Activated naive CD4-positive, alpha-beta T cell treated with anti-CD3 and anti-CD28 coated beads for 36 hours (primary cell): ENCODE measurements at places on chromosomes 5 and 9. TPM values are rescaled to one million over a fixed set of nuclear protein-coding genes. Genes with fewer than 3 reads are reported as not detected.
A peak's percentile ranks its signal among the peaks of the same experiment; 100 is the strongest.

PCSK5 gene
- total RNA-seq: 5.7 TPM

- no peaks in the 10 kb centered on the region for H3K27me3 ChIP-seq
- H3K4me1 ChIP-seq: no peaks in the 10 kb centered on the region
- no peaks in the 10 kb centered on the region for H3K36me3 ChIP-seq
- DNase-seq: no peak
- no peak overlapping the region for H3K27ac ChIP-seq
These were observed 28.1 kb upstream of the ADAMTS2 start for GRCh38 chr5:179373101-179373934.

GALNT10 gene
- 41.2 TPM for total RNA-seq

SPINK13 gene
- not detected for total RNA-seq

DNA sequence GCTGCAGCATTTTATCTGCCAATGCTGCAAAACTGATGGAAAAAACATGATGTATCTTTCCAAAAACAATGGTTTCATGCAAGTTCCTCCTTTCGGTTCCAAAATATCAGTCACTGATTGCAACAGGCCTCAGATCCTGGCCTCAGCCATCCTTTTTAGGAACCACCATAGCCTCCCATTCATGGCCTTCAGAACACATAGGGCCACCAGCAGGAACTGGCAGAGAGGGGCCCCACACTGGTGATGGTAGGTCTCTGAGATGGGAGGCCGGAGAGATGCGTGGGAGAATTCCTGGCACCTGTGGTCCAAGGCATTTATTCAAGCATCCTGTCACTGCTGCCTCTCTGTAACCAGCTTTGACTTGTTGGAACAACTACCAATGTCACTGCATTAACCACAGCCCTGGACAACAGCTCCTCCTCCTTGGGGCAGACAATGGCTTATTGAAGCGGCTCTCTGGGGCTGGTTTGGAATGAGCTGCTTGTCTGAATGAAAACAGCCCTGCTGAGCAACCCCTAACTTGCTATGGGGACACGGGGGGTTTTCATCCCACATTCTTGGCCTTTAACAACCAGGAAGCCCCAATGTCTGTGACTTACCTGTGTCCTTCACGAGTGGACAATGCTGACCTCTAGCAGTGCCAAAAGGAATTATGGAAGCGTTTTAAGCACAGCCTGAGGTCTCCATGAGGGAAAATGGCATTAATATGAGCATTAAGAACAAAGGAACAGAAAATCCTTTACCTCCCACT is 108.1 kb downstream of the LHFPL2 start:
- DNase-seq: no peak
- H3K4me1 ChIP-seq: no peaks in the 10 kb centered on the region
- H3K36me3 ChIP-seq: no peaks in the 10 kb centered on the region
- H3K27ac ChIP-seq: no peak overlapping the region

DNA sequence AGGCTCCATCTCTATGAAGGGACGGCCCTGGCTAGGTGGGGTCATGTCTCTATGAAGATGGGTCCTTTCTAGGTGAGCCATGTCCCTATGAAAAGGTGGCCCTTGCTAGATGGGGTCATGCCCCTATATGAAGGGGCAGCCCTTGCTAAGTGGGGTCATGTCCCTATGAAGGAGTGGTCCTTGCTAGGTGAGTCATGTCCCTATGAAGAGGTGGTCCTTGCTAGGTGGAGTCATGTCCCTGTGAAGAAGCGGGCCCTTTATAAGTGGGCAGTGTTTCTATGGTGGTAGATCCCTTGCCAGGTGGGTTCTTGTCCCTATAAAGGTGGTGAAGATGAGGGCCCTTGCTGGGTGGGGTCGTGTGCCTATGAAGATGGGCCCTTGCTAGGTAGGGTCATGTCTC is 283.0 kb upstream of the IRX2 start:
- H3K4me3 ChIP-seq: no peak overlapping the region
- no peaks in the 10 kb centered on the region for H3K4me1 ChIP-seq
- H3K36me3 ChIP-seq: no peaks in the 10 kb centered on the region
- no peaks in the 10 kb centered on the region for H3K27me3 ChIP-seq

- H3K27ac ChIP-seq: no peak overlapping the region
- no peak overlapping the region for H3K4me3 ChIP-seq
- H3K4me1 ChIP-seq: no peaks in the 10 kb centered on the region
- no peaks in the 10 kb centered on the region for H3K27me3 ChIP-seq
These were observed 108.8 kb upstream of the ASTN2 start for GRCh38 chr9:117523531-117524153.

- H3K4me3 ChIP-seq: peak overlapping the region; percentile 71
- peaks cover 38% of the 10 kb centered on the region for H3K4me1 ChIP-seq
- peak; percentile 92 for DNase-seq
- no peaks in the 10 kb centered on the region for H3K27me3 ChIP-seq
- no peaks in the 10 kb centered on the region for H3K36me3 ChIP-seq
These were observed 5.7 kb downstream of the TMC1 start for GRCh38 chr9:72526901-72527800.

GRIN1 gene
- not detected for total RNA-seq

GRCh38 chr5:14129123-14129522 is 14.0 kb upstream of the TRIO start:
- no peak overlapping the region for H3K27ac ChIP-seq
- no peaks in the 10 kb centered on the region for H3K36me3 ChIP-seq
- H3K4me1 ChIP-seq: no peaks in the 10 kb centered on the region
- H3K4me3 ChIP-seq: no peak overlapping the region

GRCh38 chr5:146450002-146450401 is 2.9 kb downstream of the TCERG1 start:
- H3K4me1 ChIP-seq: peaks cover 53% of the 10 kb centered on the region
- H3K27me3 ChIP-seq: no peaks in the 10 kb centered on the region
- H3K36me3 ChIP-seq: peaks cover 18% of the 10 kb centered on the region

GRCh38 chr9:35771943-35772342 is 17.9 kb upstream of the MSMP start:
- H3K27me3 ChIP-seq: no peaks in the 10 kb centered on the region
- peaks cover 6% of the 10 kb centered on the region for H3K4me1 ChIP-seq
- H3K4me3 ChIP-seq: no peak overlapping the region
